ENCODE measurements at places on chromosomes 4 and X.

GRCh38 chr4:112908511-112908910 lies 140.9 kb upstream of the ANK2 start:
- no peak for DNase-seq

DNA sequence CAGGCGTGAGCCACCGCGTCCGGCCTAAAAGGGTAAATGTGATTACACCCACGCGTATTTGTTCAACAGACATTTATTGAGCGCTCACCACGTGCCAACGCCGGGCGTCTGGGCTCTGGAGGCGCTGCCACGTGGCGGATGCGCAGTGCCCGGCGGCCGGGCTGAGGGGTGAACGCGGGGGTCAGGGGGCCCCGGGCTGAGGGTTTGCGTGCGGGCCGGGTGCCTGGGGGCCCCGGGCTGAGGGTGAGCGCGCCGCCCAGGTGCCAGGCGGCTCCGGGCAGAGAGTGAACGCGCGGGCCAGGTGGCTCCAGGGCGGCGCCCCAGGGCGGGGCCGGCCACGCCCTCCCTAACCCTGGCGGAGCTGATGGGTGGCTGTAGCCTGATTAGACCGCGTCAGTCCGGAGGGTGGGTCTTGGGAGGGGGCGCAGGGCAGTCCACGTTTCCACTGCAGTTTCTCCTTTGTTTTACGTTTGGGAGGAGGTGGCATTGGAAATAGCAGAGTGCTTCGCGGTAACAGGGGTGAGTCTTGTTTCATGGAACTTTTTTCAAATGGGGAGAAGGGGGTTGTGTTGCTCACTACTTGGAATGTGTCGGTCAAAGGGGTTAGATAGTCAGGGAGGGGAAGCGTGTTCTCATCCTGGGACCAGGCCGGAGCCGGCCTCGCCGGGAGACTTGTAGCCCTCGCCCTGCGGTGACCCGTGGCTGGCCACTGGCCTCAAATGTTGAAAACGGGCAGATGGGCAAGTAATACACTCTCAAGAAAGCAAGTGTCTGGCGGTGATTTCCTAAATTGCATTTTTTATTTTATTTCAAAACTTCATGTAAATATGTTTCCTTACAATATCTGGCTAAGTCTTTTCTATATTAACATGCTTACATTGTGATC lies at the start of gene ZFP42:
Gene ZFP42, plus strand, starts transcription at position 450 of the 886 bp plus-strand sequence. CDS start 7,037 bp downstream, outside the sequence.
- no peak for DNase-seq

GRCh38 chr4:70449220-70449619 lies 22.8 kb upstream of the MUC7 start:
- no peak for DNase-seq

DNA sequence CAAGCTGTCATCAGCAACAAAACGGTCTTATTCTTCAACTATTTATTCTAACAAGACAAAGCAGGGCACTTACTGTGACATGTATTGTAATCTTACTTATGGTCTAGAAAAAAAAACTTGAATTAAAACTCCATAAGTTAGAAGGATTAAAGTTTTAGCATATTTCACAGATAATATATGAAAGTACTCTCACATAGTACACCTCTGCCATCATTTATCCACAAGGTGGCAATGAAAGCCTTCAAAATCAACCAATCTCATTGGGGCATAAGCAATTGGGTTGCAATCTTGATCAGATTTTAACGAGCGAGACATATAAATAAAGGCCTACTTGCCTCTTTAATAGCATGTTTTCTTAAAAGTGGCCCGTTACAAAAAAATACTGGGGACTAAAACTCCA lies 1382.9 kb downstream of the FAM133A start:
- DNase-seq, result peak; percentile 54
